Fibroblast of skin of left quadriceps (primary cell): ENCODE measurements at places on chromosomes 2 and 18.

- peak; percentile 35 for DNase-seq
Measured at GRCh38 chr2:57701391-57701791, 345.2 kb upstream of the VRK2 start.

GRCh38 chr18:45321520-45321919, 293.8 kb upstream of the SLC14A2 start:
- DNase-seq = no peak

GRCh38 chr2:102505290-102505689, 32.3 kb downstream of the SLC9A4 start:
- no peak for DNase-seq

GRCh38 chr2:145146691-145147090, 626.8 kb upstream of the ZEB2 start:
- DNase-seq = no peak

DNA sequence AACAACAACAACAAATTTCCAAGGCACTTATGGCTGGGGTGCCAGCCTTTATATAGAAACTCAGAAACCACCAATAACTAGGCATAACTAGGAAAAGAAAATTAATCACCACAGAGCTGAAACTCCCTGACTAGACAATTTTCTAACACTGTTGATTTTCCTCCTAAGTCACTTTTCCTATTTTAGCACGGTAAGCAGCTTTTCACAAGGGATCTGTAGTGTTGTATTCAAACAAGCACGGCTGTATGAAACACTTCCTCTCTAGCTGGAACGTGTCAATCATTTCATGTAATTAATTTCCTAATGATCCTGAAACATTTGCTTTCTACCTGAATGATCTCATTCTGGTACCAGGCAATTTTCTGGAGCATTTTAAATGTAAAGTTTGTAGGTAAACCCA, 645.0 kb downstream of the IRS1 start:
- DNase-seq = no peak

DNA sequence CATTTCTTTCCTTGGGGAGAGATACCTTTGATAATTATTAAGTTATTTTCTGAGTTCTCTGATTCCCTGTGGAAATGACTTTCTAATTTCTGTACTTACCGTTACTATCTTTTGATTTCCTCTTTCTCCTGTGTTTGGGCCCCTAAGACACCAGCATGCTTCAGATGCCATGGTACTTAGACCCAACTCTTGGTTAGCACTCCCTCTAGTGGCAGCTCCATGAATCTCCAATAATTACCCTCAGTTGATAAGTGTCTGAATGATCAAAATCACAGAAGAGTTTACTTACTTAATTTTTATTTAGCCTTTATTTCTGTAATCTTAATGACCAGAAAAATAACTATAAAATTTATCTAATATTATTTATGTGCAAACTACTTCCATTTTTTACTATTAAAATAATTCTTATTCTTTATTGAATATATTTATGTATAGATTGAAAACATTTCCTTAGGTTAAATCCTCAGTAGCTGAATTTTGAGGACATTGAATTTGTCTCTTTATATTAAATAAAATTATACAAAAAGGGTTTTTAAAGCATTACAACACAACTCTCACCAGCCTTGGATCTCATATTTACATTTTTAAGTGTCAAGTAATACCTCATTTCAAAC, 300.4 kb downstream of the KCNS3 start:
- peak; percentile 32 for DNase-seq

DNA sequence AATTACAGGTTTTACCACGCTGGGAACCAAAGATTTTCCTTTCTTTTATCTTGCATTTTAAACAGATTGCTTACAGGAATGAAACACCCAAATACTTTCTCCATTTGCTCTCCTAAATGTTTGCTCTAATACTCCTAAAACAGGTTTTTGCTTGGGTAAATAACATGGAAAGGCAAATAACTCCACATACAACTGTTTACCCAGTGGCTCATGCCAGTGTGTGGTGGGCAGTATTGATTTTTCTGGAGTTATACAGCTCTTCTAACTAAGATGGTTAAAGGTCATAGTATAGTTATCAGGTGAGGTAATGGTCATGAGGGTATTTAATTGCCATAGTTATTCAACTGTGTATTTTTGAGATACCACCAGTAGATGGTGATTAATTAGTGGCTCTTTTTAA, 61.2 kb upstream of the RAB27B start:
- DNase-seq = no peak

DNA sequence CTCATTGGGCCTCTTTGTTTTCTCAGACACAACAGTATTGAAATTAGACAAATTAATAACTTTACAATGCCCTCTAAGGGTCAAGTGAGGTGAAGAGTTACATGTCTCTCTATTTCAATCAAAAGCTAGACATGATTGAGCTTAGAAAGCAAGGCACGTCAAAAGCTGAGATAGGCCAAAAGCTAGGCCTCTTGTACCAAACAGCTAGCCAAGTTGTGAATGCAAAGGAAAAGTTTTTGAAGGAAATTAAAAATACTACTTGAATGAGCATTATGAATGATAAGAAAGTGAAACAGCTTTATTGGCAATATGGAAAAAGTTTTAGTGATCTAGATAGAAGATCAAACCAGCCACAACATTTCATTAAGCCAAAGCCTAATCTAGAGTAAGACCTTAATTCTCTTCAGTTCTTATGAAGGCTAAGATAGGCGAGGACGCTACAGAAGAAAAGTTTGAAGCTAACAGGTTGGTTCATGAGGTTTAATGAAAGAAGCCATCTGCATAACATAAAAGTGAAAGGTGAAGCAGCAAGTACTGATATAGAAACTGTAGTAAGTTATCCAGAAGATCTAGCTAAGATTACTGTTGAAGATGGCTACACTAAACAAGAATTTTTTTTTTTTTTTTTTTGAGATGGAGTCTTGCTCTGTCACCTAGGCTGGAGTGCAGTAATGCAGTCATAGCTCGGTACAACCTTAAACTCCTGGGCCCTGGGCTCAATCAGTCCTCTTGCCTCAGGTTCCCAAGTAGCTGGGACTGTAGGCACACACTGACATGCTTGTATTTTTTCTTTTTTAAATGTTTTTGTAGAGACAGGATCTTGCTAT, 65.5 kb downstream of the FAM117B start:
- DNase-seq = no peak

DNA sequence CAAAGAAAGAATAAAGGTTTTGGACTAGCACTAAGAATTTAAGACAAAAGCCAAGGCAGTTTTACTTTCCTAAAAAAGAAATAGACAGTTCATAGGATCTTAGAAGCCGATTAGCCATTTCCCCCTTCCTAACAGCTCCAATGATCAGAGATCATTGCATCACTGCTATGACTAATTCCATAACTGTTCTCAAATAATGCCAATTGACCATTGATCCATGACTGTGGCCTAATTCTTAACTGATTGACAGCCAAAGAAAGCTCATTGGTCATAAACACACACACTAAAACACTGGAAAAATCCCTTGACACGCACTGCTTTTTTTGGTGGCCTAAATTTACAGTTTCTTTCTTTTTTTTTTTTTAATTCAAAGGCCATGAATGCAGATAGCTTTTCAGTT, 345.0 kb upstream of the ACVR2A start:
- no peak for DNase-seq

DNA sequence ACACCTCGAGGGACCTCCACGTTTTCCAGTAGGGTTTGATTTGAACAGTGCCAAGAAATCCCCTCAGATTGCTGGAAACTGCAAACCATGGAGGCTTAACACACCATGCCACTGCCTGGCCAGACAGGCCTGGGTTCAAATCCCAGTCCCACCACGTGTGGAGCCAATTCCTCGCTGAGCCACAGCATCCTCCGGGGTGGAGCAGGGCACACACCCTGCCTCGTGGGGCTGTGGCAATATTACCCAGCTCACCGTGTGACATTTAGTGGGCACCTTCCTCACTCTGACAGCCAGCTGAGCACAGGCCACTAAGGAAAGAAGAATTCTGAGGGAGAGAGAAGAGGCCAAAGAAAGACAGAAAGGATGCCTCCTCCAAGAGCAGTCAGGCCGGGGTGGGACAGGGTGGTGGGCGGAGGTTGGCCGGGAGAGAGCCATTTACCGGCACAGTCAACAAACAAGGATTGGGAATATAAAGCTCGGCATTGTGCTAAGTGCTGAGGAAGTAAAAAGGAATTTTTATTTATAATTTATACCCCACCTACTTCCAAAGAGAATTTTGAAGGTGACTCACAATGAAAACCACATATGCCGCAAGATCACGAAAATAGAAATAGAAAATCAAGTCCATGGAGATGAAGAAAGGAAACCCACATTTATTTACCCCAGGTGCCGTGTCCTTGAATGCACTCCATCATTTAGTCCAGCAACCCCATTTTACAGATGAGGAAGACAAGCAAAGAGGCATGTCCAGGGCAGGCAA, 111.5 kb downstream of the MCFD2 start:
- DNase-seq = peak; percentile 92

DNA sequence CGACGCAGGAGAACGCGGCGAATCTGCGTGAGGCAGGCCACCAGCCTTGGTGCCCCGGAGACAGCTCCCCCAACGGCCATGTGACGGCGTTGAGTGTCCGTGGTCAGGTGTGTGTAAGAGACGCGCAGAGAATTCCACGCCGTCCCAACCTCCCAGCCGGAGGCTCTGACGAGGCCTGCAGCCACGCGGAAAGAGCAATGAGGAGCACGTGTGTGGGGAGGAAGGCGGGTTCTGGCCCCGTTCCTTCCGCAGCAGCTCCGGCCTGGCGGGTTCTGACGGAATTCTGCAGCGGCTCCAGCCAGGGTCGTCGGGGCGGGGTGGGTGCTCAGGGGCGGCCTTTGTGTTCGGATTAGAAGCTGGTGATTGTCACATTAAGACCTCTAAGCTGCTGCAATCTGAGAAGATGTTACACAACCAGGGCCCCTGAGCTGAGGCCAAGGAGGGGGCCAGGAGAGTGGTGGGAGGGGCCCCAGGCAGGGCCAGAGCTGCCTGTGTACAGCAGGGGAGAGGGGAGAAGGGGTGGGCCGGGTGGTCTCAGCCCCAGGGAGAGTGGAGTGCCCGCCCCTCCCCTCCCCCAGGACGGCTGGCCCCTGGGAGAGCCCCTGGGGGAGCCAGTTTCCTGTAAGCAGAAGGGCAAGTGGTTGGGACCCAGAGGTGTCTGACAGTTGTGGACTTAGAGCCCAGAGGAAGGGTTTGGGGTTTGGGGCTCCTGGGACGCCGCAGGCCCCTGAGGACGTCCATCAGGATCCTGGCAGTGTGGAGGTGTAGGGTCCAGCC, 5.1 kb upstream of the GAL3ST2 start:
- DNase-seq = peak; percentile 29

GRCh38 chr2:230327418-230328154, 593 bp downstream of the SP140L start:
- no peak for DNase-seq

DNA sequence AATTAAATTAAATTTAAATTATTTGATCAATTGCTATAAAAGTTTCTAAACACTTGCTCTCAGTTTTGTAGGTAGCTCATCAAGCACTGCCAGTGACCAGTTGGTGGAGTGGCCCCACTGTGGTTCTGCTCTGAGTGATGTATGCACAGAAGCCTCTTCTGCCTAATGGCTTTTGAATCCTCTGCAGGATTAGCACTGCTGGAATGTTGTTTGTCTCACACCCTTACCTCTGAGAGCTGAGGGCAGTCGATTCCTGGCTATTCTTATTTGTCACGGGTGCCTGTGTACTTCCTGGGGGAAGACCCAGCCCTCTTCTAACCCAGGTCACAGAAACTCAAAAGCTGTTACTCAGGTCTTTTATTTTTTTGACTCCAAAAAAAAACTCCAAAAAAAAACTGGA, 9.5 kb downstream of the CAPN14 start:
- DNase-seq = no peak

- no peak for DNase-seq
Measured at GRCh38 chr2:148209603-148210002, 188.7 kb downstream of the MBD5 start.

DNA sequence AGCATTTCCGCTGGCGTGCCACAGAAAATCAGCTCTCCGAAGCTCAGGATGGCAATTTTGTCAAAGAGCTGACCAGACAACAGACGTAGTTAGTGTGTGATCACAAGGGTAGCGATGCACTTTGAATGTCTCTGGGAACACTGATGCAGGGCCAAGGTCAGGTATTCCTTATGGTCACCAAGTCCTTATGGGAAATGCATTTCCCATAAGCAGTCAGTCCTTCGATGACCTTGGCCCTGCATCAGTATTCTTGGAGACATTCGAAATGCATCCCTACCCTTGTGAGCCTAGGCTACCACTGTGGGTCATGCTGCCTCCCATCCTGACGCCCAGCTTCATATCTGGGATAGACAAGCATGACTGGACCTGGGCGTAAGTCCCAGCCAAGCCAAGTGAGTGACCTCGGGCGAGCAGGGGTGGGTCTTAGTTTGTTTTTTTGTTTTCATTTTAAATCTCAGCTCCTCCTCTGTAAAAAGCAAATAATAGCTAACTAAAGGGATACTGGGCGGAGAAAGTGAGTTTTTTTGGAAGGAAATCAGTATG, 13.6 kb downstream of the ABCG5 start:
- DNase-seq = no peak

- peak; percentile 59 for DNase-seq
Measured at GRCh38 chr18:65439188-65439587, 311.6 kb upstream of the CDH7 start.

- no peak for DNase-seq
Measured at GRCh38 chr18:63567276-63567675, 19.9 kb upstream of the SERPINB13 start.

DNA sequence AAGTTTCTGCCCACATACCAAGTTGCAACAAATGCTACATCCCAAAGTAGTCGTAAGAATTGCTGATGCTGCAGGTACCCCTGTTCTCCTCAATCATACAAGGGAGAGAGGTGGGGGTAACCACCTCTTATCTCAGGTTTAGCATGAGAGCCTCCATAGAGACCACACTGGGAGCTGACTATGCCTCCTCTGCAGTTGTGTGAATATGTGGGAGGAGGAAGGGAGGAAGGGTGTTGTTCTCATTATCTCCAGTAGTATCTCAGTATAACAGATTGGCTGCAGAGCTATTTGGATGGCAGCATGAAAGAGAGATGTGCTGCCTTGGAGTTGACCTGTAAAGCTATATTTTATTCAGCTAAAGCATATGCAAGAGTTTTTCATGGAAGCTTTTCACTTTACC, 690.7 kb downstream of the KCNJ3 start:
- DNase-seq = no peak

DNA sequence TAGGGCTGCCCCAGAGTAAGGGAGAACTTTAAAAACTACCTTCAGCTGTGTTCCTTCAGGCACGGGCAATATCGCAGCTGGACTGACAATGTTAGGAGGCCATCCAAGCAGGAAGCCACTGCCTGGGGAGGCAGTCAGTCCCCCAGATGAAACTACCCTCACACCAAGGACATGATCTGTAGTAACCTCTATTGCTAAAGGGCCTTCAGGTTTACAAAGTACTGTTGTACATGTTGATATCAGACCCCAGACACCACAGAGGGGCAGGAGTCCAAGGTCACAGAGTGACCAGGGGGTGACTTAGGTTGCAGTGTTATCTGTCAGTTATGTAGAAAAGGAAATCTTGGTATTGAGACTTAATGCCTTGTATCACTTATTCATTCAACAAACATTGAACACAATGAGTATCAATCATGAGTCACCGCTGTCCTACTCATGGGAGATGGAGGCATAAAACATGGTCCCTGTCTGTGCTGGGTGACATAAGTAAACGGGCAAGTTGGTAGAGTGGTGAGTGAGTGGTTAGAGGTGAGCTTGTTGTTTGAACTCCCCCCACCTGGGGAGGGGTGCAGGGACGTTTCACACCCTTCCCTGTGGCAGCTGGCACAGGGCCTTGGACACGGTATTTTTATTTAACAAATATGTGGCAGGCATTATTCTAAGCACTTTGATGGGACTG, 7.1 kb downstream of the CABLES1 start:
- no peak for DNase-seq
